ENCODE measurements at places on chromosomes 1 and 21.

DNA sequence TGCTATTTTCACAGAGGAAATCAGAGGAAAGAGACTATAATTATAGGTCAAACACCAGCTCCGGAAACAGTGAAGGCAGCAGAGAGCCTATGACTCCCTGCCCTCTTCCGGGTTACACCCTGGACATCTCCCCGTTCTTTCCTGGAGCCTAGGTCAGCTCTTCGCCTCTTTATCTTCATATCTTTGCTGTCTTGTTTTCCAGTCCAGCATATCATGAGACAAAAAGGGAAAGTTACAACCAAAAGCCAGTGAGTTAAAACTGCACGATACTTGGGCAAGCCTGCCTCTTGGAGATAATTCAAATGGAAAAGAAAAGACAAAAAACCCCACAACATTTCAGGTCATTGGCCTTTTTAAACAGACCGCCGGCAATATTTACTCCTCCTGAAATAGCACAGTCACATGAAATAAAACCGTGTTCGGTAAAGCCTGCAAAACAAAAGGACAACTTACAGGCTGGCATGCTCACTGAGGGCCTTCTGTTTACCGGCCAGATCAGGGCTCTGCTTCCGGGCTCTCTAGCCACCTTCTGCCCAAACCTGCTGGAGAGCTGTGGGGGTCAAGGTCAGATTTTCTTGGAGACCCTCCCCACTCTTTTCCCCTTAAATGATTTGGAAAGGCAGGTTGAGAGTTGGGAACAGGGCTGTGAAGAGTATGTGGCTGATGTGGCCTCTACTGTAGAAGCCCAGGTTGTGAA, 42.8 kb upstream of the PPP2R5A start:
- DNase-seq: no peak

DNA sequence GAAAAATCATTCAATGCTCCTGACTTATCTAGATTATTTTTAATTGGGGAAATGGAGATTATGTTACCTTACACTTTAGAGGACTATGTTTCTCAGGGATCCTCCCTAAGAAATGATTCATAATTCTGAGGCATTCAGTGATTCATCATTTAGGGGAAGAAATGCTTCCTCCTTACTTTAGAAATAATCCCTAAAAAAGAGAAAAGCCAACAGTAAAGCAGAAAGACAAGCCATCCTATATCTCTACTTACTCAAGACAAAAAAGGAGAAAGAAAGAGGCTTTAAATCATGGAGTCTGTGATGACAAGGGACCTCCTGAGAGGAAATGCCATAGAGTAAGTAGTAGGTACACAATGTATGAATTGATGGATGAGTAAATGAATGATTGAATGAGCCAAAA, 137.0 kb downstream of the BRINP2 start:
- no peak for DNase-seq

- DNase-seq: no peak
Observed at GRCh38 chr1:119713039-119713748, 1.5 kb downstream of the PHGDH start.

GRCh38 chr1:236850077-236850979, 55.2 kb downstream of the MTR start:
- no peak for DNase-seq

GRCh38 chr1:162293073-162293692, 83.5 kb downstream of the SPATA46 start:
- DNase-seq: no peak

DNA sequence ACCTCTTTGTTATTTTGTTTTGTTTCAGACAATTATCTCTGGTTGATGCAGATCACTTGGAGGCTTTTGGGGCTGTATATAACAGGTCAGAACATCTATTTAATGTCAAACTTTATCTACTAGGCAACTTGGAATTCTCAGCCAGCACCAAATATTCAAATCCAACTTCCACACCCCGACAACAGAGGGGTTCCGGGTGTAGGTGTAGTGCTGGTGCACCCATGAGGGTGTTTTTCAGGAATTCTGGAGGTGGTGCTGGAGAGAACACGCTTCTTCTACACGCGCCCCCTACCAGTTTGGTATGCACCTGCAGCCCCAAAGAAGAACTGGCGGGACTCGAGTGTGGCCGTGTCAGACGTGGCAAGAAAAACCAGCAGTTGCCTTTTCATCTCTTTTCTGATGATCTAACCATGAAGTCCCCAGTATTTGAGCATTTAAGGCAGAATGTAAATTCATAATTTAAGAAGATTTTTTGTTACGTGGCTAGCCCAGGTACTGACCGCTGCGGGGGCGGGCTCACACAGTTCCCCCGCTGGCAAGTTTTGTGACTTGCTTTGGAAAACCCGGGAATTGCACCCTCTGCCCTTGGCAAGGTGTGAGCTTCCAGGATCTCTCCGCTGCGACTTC, 462 bp upstream of the TLCD4 start:
- peak; percentile 30 for DNase-seq

GRCh38 chr21:45080639-45081414, 6.4 kb downstream of the ADARB1 start:
- DNase-seq: peak; percentile 37

GRCh38 chr1:234750922-234751627, 141.1 kb upstream of the IRF2BP2 start:
- DNase-seq: no peak

DNA sequence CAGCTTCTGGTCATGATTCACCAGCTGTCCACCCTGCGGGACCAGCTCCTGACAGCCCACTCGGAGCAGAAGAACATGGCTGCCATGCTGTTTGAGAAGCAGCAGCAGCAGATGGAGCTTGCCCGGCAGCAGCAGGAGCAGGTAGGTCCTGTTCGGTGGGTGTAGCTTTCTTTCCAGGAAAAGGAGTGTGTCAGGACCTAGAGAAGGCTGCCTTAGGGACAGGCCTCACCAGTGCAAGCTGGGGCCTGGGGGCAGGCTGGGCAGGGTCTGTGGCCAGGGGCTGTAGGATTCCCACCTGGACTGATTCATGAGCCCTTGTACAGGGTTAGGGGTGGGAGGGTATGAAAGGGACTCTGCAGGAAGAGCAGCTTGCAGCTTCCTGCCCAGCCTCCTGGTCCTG, 35.3 kb downstream of the ETNK2 start:
- DNase-seq: no peak

- no peak for DNase-seq
Observed at GRCh38 chr1:169266133-169266532, 101.5 kb downstream of the NME7 start.

GRCh38 chr1:234934611-234935033, 194.0 kb downstream of the TOMM20 start:
- no peak for DNase-seq

GRCh38 chr1:27011058-27011764, 1.4 kb downstream of the TENT5B start:
- DNase-seq: no peak

- DNase-seq: no peak
Observed at GRCh38 chr1:40592107-40592803, 60.8 kb downstream of the ZNF684 start.

DNA sequence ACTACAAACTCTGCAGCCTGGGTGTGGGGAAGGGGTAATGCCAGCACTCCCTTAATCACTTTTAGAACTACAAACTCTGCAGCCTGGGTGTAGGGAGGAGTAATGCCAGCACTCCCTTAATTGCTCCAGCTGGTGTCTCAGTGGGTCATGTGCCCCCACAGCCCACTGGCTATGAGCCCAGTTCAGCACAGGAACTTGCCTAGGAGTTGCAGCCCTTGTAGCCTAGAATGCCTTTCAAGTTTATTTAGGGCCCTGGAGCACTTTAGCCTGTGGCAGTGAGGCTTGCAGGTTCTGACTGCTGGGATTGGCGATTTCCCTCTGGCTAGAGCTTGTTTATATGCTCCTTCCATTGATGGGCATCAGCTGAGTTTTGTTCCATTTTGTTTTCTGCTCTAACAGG, 17.1 kb downstream of the VN1R5 start:
- DNase-seq: no peak
